ENCODE measurements at places on chromosomes 4 and X. TPM values are rescaled to one million over a fixed set of nuclear protein-coding genes. Genes with fewer than 3 reads are reported as not detected.

DNA sequence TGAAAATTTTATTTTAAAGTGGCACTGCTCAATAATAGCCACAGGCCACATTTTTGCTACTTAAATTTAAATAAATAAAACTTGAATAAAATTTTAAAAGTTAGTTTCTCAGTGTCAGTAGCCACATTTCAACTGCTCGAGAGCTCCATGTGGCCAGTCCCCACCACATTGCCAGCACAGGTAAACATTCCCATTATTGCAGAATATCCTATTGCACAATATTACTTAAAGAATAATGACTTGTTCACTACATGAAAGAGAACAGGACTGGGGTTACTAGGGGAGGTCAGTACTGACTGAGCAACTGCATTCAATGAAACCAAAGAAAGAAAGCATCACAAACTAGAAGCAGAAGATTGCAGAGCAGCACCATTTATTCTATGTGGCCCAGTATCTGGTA, 2201.6 kb upstream of the TENM3 start:
- no peak for DNase-seq

DNA sequence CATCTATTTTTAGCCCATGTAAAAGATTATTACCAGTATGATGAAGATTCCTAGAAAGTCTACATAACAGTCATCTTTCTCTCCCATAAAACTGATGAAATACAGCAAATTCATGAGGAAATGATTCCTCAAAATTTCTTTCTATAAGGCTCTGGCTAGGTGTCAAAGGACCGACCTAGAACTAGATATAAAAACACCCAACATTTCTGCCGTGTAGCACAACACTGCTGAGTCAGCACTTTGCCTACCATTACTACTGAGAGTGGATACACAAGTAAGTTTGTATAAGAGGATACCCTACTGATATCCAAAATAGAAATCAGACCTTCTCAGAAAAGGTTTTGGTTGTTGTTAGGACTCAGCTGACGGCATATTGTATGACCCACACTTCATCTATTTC, 24.7 kb downstream of the TMEM47 start:
- no peak for DNase-seq

AGTR2 gene
- 1.6 TPM for polyA plus RNA-seq

CLIC2 gene
- polyA plus RNA-seq = 9.1 TPM

GRCh38 chr4:70515367-70516250, 2.8 kb upstream of the AMTN start:
- no peak for DNase-seq

DNA sequence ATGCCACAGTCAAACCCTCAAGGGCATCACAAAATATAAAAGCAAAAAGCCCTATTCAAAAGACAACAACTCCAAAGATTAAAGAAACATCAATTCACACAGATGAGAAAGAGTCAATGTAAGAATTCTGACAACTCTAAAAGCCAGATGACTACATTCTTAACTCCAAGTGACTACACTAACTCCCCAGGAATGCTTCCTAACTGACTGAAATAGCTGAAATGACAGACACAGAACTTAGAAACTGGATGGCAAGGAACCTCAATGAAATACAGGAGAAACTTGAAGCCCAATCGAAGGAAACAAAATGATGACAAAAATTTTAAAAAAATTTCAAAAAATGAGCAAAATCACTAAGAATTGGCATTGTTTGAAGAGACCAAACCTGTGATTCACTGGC, 1047.6 kb upstream of the PCDH10 start:
- no peak for DNase-seq

GRCh38 chrX:57964975-57965374, 54.7 kb upstream of the ZXDA start:
- DNase-seq = no peak

DNA sequence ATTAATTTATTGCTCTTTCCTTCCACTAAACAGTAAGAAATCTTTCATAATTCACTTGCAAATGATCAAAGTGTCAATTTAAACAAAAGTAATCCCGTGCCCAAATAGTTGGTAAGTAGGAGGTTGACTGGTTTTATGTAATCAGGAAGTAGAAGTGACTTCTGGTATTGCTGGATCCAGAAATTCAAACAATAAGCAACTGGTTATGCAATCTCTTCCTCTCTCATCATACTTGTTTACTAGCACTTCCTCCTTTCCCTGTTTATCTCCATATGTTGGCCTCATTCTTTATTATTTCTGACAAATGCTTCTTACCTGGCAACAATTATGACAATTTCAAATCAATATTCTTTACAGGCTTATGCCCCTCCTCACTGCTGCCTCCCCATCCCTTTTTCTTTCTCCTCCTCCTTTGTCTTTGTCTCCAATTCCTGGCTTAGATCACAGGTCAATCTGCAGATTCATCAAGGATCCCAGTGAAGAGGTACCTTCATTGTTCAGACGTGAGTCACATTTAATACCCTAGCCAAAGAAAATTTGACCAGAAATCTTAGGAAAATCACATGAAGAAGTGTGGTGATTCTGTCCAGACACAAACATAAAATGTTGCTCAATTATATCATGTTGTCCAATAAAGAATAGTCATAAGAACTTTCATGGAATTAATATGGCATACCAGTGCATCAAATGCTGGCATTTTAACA, 323.2 kb upstream of the PCDH7 start:
- no peak for DNase-seq

GABRE gene
- 14.5 TPM for polyA plus RNA-seq

GRCh38 chrX:48890296-48890925, 7.2 kb downstream of the TIMM17B start:
- DNase-seq = no peak

CPZ gene
- 1.3 TPM for polyA plus RNA-seq
